ENCODE measurements at places on chromosomes 5 and 9.

DNA sequence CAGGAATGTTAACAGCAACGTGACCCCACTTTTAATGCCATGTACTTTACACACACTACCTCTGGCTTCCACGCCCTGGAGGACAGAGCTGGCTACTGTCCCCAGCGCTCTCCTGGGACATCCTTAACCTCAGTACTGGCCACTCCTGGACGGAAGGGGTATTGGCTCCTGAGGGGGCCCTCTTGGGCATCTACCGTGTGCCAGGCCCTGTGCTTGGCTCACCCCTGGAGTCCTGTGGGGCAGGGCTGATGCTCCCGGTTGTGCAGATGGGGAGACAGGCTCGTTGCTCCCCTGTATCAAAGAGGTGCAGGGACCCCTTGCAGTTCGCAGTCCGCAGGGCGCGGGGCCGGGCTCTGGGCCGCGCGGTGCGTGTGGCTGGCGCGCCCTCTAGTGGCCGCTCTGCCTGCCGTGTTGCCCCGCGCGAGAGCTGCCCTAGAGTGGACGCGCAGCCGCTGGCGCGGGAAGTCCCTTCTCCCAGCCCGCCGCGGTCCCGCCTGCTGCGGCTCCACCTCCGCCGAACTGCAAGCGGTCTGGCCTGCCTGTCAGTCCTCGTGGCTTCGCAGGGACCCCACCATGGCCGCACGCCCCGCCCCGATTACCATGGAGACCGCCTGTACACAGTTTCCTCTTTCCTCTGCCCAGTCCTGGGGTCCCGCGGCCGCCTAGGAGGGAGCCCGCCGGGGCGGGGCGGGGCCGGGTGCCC lies at the start of gene WDR38:
Gene WDR38 (plus strand): TSS at position 632 of the 703 bp plus-strand sequence. CDS start 72 bp downstream, outside the sequence.
- peak; percentile 85 for DNase-seq

DNA sequence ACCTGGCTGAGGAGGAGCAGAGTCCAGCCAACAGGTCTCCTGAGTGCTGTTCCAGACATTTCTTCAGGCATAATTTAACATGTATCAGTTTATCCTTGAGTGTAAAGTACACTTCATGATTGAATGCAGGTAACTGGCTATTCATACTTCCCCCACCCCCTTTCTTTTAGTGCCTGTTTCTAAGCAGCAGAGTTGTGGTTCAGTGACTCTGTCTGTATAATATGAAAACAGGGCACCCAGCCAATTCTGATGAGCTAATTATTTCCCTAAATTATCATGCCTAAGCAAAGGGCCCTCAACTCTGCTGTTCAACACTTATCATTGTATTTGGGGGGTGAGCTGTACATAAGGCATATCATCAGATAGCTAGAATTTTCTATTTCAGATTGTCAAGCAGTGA lies 51.9 kb upstream of the ZSWIM6 start:
- DNase-seq = no peak

DNA sequence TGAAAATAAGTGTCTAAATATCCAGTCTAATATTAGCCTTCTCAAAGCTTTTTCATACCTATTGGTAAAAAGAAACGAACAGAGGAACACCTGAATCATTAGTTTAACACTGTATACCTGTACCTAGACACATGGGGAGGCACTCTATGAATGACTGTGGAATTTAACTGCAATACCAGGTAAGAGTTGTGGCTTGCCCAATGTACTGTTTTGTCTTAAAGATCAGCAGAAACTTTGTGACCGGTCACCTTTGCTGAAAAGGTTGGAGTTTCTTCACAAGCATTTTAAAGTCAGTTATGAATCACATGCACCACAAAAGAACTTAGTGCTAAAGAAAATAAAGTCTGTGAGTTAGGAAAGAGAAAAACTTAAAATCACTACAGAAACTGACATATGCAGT lies 2.4 kb downstream of the PGGT1B start:
- DNase-seq = no peak

DNA sequence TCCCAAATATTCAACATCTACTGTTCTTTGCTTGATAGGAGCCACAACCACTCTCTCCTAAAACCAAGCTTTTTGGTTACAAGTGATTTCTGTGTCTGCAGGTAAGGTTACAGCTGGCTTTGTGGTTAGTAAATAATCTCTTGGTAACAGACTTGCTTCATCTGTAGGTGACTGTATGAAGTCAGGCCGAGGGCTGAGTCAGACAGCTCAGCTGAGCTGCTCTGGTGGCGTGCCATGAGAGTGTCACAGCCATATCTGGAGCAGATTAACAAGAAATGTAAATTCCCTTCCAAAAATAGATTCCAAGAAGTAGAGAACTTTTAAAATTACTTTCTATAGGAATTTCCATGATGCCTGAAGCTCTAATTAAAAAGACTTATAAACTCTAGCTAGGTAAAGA lies 23.7 kb upstream of the TAS2R1 start:
- DNase-seq = no peak

DNA sequence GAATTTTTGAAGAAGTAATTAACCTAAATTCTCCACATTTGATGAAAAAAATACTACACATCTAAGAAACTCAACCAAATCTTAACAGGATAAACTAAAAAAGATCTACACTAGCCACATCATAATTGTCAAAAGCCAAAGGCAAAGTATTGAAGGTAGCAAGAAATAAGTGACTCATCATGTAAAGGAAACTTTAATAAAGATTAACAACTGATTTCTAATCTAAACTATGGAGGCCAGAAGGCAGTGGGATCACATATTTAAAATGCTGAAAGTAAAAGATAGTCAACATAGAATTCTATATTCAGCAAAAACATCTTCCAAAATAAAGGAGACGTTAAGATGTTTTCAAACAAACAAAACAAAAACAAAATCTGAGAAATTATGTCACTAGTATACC lies 2002.9 kb downstream of the MAT2B start:
- no peak for DNase-seq

DNA sequence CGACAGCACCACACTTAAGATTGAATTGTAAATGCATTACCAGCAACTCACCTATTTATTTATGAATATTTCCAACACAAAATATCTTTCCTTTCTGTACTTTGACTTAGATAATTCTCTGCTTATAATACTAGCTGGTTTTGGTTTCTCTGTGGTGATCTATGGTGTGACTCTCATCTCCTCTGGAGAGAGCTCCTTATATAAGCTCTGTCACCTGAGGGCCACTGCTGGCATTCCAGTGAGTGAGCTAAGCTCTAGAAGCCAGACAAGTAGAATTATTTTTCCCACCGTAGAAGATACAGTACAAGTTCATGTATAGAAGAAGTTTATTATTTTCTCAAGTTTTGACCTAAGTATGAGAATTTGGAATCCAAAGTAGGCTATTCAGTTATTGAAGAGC lies 111.5 kb downstream of the CDC42SE2 start:
- no peak for DNase-seq

- DNase-seq = no peak
Observed at GRCh38 chr9:135712613-135713295, 10.8 kb downstream of the KCNT1 start.

DNA sequence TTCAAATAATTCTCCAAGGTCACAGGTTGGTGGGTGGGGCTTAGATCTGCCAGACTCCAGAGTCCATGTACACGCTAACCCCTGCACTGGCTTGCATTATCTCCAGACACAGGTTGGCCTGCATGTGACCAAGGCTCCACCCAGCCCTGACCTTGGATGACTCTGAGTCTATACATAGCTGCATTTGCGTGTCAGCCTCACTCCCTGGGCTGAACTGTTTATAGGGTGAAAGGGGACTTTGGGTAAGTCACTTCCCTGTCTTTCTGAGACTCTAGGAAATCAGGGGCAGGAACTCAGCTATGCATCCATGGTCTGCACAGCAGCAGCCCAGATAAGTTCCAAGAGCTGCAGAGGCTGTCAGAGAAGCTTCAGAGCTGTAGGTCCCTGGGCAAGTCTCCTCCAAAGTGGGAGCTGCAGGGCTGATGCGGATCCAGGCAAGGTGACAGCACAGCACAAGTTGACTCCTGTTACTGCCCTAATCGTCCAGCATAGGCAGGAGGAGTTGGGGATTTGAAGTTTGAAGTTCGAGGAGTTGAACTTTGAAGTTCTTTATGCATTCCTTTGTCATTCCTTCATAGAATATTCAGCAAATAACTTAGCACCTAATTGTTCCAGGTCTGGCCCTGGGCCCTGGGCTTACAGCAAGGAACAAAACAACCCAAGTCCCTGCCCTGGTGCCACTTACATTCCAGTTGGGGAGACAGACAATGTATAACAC lies 53.4 kb downstream of the SLC22A5 start:
- no peak for DNase-seq

DNA sequence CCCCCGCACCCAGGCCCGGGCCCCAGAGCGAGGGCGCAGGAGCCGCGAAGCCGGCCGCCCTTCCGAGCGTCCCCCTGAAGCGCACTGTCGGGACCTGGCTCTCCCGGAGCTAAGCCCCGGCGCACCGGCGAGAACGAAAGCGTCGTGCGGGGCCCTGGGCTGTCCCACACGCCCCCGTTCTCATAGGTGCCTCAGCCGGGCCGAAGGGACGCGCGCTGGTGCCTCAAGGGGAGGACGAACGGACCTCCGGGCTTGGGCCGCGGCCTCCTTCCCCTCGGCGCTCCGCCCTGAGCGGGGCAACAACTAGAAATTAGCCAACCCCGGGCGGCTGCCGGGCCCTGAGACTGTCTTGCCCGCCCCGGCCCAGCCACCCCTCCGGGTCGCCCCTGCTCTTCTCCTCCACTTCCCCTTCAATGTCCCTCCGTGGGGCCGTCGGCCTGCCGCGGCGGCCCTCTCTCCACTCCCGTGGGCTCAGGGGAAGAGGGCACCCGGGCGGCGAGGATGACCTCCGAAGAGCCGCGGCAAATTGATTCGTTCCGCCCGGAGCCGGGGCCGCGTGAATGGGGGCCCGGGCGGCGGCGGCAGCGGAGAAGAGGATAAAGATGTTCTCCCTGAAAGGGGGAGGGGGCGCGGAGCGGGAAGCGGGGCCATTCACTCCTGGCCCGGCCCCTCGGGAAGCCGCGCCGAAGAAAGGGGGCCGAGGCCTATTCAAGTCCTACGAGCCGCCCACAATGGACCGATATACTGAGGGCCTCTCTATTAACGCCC lies 3.5 kb upstream of the PRDM12 start:
- DNase-seq = no peak

GRCh38 chr9:130297371-130297770 lies 31.8 kb downstream of the HMCN2 start:
- DNase-seq = no peak

GRCh38 chr5:86688406-86688805 lies 70.7 kb downstream of the COX7C start:
- no peak for DNase-seq

DNA sequence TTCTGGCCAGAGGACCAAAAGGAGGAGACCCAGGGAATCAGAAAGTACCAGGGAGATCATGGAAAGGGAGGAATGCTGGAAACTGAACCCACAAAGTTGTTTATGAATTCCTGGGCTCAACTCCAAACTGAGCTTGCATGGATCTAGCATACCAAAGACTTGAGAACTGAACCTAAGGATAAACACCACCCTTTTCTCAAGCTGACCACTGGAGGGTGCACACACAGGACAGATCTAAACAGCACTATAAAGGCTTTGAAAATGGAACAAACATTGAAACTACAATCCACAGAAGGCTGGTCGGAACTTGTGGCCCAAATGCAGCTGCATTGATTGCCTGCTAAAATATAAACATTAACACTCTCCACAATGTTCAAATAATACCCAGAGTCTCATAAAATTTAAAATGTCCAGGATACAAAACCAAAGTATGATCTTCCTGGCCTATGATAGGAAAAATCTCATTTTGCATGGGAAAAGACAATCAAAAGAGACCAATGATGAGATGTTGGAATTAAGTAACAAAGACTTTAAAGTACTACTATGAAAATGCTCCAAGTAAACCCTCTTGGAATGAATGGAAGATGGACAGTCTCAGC lies 15.6 kb upstream of the IRF1 start:
- peak; percentile 71 for DNase-seq

DNA sequence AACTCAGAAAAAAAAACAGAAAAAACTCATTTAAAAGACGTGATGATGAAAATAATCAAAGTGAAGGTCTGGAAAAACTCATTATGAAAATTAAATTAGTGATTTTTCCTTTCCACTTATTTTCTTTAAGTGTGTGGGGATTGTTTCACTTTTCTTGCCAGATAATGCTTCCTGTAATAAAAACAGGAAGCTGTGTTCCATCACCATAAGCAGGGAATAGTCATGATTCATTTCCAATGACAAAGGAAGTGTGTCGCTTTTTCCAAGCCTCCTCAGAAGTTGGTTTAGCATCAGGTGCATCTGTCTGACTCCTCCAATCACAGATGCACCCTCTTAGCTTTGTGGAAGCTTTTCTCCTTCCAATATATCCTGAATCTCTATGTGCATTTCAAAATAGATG lies 2068.7 kb downstream of the MAT2B start:
- DNase-seq = no peak

- no peak for DNase-seq
Observed at GRCh38 chr5:141636106-141636412, 590 bp downstream of the HDAC3 start.

GRCh38 chr5:165996201-165996875 lies 2295.1 kb upstream of the WWC1 start:
- no peak for DNase-seq

DNA sequence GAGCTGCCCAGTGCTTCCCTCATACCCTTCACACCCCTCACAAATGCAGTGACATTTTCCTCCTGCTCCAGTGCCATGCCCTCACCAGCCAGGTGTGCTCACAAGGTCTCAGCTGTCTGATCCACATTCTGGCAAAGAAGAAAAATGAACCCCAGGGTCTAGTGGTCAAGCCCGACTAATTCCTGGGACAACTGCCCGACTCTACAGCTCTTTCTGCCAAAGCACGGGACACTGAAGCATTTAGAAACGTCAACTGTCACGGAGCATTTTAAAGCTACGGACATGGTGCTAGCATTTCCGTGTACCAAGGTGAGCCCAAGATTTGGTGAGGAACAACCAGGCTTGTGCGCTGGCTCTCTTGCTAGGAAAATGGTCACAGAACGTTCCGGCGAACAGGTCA lies 56.8 kb upstream of the PHYKPL start:
- no peak for DNase-seq

DNA sequence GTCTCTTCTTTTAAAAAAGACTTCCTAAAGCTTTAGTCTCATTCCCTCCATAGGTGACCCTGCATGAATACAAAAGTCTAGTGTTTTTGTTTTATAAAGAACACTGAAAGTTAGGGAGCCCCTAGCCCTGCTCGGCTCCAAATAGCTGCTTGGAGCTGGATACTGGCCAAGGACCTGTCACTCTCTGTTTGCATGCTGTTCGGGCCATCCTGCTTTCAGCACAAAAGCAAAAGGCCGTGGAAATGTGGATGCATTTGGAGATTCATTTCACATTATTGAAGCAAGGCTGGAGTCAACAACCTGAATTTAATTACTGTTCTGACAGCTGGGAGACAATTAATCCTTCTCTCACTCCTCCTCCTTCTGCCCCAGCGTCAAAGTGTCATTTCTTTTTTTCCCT lies 151.7 kb upstream of the NMUR2 start:
- DNase-seq = no peak

DNA sequence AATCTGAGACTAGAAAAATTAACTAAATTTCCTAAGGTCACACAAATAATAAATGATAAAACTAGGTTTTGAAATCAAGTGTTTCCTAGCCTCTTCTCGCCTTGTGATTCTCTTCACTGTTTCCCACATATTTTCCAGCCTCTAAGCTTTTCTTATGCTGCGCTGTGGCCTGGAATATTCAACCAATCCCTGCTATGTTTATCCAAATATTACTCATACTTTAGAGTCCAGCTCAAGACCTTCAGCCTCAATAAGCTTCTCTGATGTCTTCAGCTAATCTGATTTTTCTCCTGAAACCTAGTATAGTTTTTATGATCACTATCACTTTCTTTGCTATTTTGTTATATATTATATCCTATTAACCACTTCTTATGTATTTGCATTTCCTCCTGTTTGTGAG lies 303.1 kb upstream of the CDH6 start:
- no peak for DNase-seq
